ENCODE measurements at places on chromosomes 1 and 21.

- no peak for DNase-seq
Measured at GRCh38 chr21:17506951-17507350, 5.9 kb upstream of the CXADR start.

DNA sequence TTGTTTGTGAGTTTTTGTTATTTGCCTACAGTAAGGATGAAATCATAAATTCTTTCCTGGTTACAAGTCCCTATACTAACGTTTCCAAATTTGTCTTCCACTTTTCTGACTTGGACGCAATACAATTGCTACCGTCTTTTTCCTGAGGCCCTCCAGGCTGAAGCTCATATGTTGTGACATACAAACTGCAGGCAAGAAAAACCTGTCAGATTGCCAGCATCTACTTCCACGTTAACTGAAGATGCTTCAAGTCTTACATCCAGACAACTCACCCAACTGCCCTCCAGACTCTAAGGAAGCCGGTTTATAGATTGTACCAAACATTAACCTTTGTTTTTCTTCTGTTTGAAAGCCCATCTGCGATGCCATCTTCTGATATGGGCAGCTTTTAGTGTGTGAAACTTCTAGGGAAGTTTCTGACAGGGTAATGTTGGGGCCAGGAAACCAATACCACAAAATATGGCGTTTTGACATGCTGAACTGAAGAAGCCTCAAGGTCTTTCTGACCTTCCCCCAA is 21.4 kb upstream of the RNF11 start:
- no peak for DNase-seq

GRCh38 chr1:152165286-152166077 is 6.5 kb upstream of the RPTN start:
- no peak for DNase-seq

DNA sequence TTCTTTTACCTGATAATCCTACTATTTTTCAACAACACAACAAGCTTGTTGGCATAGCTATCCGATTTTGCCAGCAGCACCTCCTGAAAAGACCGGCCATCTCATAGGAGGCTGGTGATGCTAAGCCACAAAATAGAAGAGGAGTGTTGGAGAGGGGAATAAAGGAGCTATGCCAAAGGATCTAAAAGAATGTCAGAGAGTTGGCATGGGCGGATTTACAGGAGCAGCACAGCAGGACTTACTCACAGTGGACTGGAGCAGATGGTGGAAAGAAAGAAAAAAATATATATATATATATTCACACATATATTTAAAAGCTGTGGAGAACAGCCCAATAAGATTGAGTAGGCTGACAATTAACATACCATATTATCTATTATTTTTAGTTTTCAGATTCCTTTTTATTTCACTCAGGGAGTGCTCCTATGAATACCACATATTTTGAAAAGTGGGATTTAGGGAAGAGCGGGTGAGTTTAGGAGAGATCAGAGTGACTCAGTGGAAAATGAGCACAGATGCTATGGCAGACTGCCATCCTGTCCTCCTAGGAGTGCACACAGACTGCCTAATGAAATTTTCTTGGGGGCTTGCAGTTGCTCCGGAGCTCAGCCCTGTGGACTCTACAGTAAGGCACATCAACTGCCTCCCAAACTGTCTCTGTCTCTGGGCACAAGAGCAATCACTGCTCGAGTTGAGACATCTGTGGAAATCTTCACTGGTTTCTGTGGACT is 394.4 kb upstream of the CHRM3 start:
- DNase-seq: peak; percentile 33

DNA sequence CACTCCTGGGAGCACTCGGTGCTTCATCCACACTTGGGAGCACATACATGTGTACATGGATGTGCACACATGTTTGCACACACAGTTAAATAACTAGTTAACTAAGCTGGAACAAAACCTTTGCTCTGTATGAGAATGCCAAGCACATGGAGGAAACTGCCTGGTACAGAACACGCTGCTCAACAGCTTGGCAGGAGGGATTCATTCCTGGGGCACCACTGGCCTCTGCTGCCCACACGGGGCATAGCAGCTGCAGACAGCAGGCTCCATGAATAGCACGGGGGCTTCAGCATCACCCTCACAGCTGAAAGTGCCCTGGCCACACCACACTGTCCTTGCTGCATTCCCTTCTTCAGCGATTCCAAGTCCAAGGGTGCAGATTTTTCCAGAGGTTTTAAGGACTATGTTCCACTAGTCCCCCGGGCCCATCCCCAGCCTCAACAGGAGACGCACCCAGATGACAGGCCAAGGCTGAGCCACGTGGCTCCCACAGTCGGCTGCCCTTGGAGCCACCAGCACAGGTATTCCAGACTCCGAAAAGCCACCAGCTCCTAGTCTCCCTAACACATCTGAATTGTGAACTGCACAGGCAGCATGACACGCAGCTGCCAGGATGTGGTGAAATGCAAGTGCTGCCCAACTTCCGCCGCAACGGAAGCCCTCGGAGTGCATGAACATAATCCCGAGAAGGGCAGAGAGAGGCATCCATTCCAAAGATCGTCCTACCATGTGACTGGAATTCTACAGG is 16.9 kb downstream of the NPHP4 start:
- peak; percentile 64 for DNase-seq

- DNase-seq: no peak
Measured at GRCh38 chr21:45421846-45422775, 17.1 kb downstream of the COL18A1 start.

GRCh38 chr1:40818264-40818961 is 34.8 kb downstream of the KCNQ4 start:
- peak; percentile 68 for DNase-seq

- no peak for DNase-seq
Measured at GRCh38 chr1:101367630-101368029, 130.8 kb downstream of the S1PR1 start.

DNA sequence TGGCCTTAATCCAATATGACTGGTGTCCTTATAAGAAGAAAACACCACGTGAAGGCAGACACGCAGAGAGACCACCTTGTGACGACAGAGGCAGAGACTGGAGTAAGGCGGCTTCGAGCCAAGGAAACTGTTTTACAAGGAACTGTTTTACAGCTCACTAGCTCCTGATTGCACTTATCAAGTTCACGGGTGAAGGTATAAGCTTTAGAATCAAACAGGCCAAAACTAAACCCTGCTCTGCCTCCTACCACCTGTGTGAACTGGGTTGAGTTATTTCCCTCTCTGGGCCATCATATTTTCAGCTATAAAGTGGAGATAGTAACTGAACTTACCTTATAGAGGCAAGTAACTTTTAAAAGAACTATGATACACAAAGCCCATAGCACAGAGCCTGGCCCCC is 166.9 kb upstream of the NFIA start:
- DNase-seq: no peak

DNA sequence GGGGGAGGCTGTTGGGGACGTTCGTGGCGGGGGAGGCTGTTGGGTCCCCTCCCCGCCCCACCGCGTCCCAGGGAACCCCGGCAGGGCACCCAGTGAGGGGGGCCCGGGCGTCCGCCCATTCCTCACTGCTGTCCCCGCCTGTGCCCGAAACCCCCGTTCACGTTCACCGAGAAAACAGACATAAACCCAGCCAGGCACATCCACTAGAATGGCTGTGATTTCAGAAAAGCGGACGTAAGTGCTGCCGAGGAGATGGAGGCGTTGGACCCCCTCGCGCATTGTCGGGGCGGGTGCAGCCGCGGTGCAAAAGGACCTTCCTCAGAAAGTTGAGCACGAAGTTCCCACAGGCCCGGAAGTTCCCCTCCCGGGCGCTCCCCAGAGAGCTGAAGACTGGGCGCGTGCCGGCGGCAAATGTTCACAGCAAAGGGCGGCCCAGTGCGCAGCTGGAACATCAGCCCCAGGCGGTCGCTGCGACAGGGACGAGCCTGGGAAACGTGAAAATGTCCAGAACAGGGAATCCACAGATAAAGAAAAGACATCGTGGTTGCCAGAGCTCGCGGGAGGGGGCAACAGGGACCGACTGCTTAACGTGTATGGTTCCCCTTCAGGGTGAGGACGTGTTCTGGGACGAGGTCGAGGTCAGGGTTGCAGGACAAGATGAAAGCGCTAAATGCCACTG is 18.5 kb upstream of the SAMD11 start:
- DNase-seq: no peak

GRCh38 chr1:27111626-27112573 is 43.0 kb downstream of the SLC9A1 start:
- peak; percentile 98 for DNase-seq

DNA sequence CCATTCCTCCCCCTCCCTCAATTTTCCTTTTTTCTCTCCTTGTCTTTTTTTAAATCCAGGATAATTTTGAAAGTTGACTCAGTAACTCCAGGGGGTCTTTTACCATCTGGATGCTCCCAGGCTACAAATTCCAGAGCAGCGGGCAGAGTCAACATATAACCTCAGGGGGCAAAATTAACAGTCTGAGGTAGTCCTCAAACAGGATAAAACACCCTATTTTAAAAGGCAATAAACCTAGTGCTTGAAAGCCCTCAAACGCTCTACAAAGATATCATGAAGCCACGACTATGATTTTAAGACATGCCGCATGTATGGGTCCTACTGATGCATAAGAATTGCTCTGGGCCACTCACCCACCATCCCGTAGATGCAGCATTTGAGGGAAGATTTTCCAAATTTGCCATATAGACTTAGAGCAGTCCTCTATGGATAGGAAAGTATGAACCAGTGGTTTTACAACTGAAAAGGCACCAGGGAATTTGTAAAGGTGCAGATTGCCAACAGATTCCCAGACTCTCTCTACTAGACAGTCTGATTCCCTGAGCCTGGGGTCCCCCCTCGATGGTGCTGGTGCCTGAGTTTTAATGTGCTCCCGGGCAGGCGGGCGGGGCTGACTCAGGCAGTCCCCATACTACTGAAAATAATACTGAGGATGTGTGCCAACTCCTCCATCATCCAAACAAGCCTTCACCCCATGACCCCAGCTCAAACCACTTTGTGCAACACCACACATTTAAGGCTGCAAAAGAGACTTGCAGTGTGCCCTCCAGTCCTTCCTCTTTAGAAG is 37.2 kb downstream of the PTPN14 start:
- DNase-seq: peak; percentile 69

DNA sequence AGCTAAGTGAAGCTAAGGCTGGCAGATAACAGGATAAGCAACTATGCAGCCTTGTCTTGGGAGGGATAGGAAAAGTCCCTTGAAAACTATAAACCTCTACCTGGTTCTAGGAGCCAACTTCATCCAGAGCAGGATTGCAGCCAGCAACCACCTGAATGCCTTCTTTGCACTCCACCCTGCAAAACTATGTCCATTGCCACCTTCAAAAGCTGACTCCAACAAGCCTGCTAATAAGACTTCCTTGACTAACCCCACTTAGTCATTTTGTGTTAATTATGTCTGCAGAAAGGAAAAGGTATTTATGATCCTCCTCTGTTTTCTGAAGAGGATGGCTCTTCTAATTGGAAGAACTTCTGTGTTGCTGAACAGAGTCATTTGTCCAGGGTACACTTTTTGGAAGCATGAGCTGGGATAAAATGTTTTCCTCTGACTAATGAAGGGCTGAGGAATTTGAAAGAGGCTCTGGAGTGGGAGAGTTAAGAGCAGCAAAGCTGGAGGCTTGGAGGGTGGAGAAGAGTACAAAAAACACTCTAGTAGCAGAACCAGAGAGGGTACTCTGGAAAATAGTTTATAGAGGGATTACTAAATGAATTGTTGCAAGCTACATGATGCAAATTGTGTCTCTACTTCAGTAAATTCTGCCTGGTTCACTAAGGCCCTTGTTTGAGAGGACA is 9.6 kb upstream of the RIMKLA start:
- no peak for DNase-seq

DNA sequence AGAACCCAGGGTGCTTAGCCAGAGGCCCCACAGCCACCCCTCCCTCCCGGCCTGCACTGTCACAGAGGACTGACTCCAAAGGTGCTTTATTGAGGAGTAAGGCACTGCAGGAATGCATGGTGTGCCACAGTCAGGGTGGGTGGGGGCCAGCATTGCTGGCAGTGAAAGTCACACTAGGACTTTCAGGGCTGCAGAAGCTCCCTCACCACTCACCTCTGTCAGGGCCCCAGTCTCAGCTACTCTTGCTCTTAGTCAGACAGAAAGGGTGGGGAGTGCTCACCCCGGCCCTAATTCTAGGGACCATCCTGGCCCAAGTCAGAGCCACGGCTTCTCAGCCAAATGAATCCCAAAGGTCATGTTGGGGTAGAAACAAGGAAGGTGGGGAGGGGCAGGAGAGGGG is 19.4 kb downstream of the KNCN start:
- DNase-seq: no peak

- DNase-seq: peak; percentile 36
Measured at GRCh38 chr1:93839307-93839706, 39.7 kb downstream of the DNTTIP2 start.

DNA sequence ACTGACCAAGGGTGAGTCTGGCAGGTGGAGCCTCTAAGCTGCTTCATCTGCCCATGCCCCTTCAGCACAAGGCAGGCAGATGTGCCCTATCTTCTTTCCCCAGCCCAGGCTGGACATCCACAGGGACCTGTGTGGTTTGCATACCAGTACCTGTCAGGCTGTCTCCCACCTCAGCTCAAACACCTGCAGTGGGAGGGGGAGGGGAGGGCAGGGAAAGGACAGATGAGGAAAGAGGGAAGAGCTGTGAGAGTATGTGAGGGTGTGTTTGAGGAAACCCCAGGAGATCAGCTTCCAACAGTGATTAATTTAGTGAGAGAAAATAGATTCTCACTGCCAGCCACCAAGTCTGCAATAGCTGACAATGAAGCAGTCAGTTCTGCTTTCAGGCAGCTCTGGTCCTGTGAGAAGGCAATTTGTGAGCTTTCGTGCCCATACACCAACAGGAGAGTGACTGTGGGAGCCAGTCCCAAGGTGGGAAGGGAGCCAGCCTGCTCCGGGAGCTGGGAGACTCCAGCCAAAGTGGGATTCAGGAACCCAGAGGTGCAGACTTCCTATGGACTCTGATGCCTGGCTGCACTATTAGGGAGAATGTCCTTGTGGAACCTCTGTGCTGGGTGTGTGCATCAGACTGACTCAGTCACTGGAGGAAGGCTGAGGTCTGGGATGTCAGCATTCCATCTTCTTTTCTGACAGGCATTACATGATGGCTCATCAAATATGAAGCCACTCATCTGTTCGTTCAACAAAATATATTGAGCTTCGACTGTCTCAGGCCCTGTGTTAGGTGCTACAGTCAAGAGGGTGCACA is 59.7 kb downstream of the TNR start:
- no peak for DNase-seq

DNA sequence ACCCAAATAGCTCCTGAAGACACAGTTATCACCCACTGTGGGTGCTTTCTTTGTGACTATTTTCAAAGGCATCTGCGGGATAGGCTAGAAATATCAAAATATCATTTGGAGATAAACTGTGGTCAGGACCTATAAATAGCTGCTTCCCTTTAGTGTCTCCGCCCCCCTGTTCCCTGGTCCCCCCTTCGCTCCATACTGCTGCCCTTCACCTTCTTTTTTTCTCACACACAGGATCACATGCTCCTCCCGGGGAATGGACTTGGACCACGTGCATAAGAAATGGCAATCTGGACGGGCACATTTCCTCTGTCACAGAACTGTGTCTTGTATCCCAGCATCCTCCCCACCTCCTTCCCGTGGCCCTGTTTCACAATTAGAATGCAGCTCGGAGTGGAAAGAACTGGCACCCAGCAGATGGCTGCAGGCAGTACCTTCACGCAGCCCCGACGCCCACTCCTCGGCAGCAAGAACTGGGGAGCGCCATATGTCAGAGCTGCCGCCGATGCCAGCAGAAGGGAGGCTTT is 68.8 kb upstream of the SSX2IP start:
- peak; percentile 67 for DNase-seq
